ENCODE measurements at places on chromosomes 7 and 10. TPM values are rescaled to one million over a fixed set of nuclear protein-coding genes. Genes with fewer than 3 reads are reported as not detected.

- no peak overlapping the region for H3K27ac ChIP-seq
- no peaks in the 10 kb centered on the region for H3K27me3 ChIP-seq
- DNase-seq: no peak
- no peaks in the 10 kb centered on the region for H3K36me3 ChIP-seq
- H3K4me1 ChIP-seq: peaks cover 18% of the 10 kb centered on the region
- H3K4me3 ChIP-seq: no peak overlapping the region
Observed at GRCh38 chr7:171364-171904, 20.9 kb upstream of the FAM20C start.

Gene VDAC2
- 190 TPM for polyA plus RNA-seq

DNA sequence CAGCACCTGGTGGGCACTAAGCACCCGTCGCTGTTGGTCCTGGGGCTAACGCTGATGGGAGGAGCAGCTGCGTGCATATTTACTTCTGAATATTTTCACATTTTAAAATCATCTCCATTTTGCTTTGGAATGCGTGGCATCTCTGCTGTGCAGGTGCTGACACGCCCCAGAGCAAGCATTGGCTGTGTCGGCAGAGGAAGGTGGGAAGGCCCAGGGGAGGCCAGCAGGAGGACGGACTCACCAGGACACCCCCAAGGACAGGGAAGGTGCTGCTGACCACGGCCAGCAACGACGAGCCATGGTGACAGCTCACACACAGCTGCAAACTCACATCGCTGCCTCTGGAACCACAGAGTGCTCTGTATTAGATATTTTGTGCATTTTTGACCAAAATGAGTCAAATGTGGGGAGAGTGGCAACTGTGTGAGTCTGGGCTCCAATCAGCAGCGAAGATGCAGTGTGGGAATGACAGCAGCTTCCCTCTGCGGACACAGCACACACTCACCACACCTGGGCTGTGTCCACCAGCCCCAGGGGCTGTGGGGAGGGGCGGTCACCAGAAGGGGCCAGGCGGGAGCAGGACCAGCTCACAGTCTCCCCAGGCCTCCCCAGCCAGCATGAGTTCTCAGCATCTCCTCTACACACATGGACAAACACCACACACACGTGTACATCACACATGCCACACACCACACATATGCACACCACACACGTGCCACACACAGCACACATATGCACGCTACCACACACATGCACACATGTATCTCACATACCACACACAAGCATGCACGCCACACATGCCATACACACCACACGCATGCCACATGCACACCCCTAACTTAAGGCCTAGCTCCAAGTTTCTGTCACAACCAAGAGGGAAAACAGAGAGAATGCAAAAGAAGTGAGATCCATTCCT, 58.2 kb downstream of the PTPRN2 start:
- H3K4me1 ChIP-seq: no peaks in the 10 kb centered on the region
- H3K27me3 ChIP-seq: no peaks in the 10 kb centered on the region
- no peak for DNase-seq
- H3K36me3 ChIP-seq: no peaks in the 10 kb centered on the region

GRCh38 chr7:1552200-1552599, 3.8 kb downstream of the TMEM184A start:
- DNase-seq: no peak
- H3K4me3 ChIP-seq: no peak overlapping the region
- no peaks in the 10 kb centered on the region for H3K27me3 ChIP-seq
- no peak overlapping the region for H3K27ac ChIP-seq

- H3K4me1 ChIP-seq: no peaks in the 10 kb centered on the region
- no peaks in the 10 kb centered on the region for H3K27me3 ChIP-seq
- DNase-seq: no peak
Observed at GRCh38 chr10:1954300-1954699, 217.0 kb upstream of the ADARB2 start.

DNA sequence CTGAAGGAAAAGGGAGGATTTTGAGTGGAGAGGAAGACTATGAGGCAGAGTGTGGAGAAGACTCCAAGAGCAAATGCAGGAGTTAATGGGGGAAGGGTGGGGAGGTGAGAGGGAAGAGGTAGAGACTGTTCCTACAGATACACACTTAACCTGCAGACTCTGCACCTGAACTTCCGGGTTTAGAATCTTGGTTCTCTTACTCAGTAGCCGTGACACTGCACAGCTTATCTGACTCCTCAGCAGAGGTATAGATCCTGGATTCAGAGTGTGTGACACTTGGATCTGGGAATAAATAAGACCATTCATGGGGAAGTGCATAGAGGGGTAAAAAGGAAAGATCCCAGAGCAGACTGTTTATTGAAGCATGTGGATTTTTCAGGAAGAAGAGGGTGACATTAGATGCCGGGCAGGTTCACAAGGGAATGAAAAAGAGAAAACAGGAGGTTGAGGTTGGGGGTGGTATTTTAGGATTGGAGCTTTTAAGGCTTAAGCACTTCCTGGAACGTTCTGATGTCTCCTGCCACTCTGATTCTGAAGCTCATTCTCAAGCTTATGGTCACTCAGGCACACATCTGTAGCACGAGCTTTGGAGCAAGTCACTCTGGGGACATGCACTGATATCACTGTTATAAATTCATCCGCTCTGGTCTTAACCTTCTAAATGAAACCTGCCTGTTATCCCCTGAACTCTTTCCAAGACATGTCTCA, 5.7 kb upstream of the ZC3HAV1L start:
- H3K4me3 ChIP-seq: no peak overlapping the region
- H3K36me3 ChIP-seq: no peaks in the 10 kb centered on the region
- H3K27me3 ChIP-seq: no peaks in the 10 kb centered on the region
- no peak overlapping the region for H3K27ac ChIP-seq
- DNase-seq: no peak
- no peaks in the 10 kb centered on the region for H3K4me1 ChIP-seq
